Neural progenitor cell (in vitro differentiated cells): ENCODE measurements at places on chromosomes 6 and 20. TPM values are rescaled to one million over a fixed set of nuclear protein-coding genes. Genes with fewer than 3 reads are reported as not detected.

Gene PRDM1
- total RNA-seq = 0.37 and 0.43 TPM in 2 replicates

Gene TAAR9
- total RNA-seq = not detected in 2 replicates

Gene HTR1B
- total RNA-seq = not detected in 2 replicates

Gene PSORS1C2
- not detected in 2 replicates for total RNA-seq

Gene FGD2
- total RNA-seq = 0.06 and 0.12 TPM in 2 replicates

Gene CLPSL1
- not detected in 2 replicates for total RNA-seq

Gene PLN
- not detected in 2 replicates for total RNA-seq

Gene AK9
- 7.2 and 8.2 TPM in 2 replicates for total RNA-seq

Gene FOXS1
- total RNA-seq = 0.53 TPM in 1 of 2 replicates, not detected in the other

Gene CEP57L1
- total RNA-seq = 34.6 and 68.0 TPM in 2 replicates

Gene FILIP1
- 17.8 and 22.6 TPM in 2 replicates for total RNA-seq

Gene DNAH8
- total RNA-seq = 0.09 and 1.1 TPM in 2 replicates

Gene SMOC2
- 0.74 and 0.75 TPM in 2 replicates for total RNA-seq

Gene SLC17A9
- 0.17 and 0.74 TPM in 2 replicates for total RNA-seq

Gene TMEM74B
- 2.5 and 4.2 TPM in 2 replicates for total RNA-seq

Gene HLA-DQB1
- total RNA-seq = 4.7 and 6.6 TPM in 2 replicates

Gene HLA-E
- 24.8 and 43.1 TPM in 2 replicates for total RNA-seq

Gene ECT2L
- 0.06 TPM in 1 of 2 replicates, not detected in the other for total RNA-seq

Gene ARHGAP40
- total RNA-seq = not detected in 2 replicates

Gene ID4
- 23.9 and 29.2 TPM in 2 replicates for total RNA-seq

Gene CALHM6
- 1.3 TPM in 1 of 2 replicates, not detected in the other for total RNA-seq

Gene RIPOR2
- 0.26 and 1.1 TPM in 2 replicates for total RNA-seq

Gene SIRPD
- not detected in 2 replicates for total RNA-seq

Gene MRPS10
- total RNA-seq = 42.1 and 68.0 TPM in 2 replicates

Gene ADGRF4
- not detected in 2 replicates for total RNA-seq

Gene PLCB1
- total RNA-seq = 24.7 and 30.2 TPM in 2 replicates

Gene PEX3
- 12.0 and 25.5 TPM in 2 replicates for total RNA-seq

Gene NMBR
- 0.09 TPM in 1 of 2 replicates, not detected in the other for total RNA-seq

Gene ASIP
- total RNA-seq = not detected in 2 replicates

Gene ADTRP
- total RNA-seq = not detected in 2 replicates

Gene MYL9
- total RNA-seq = 12.4 and 22.9 TPM in 2 replicates

Gene PPP1R14C
- 0.06 and 0.26 TPM in 2 replicates for total RNA-seq

Gene KCNB1
- total RNA-seq = 0.97 and 1.0 TPM in 2 replicates

Gene HDGFL1
- total RNA-seq = not detected in 2 replicates

Gene C2
- 1.1 and 1.4 TPM in 2 replicates for total RNA-seq

Gene ANKRD60
- not detected in 2 replicates for total RNA-seq

Gene MRPS18A
- 34.5 and 52.7 TPM in 2 replicates for total RNA-seq

Gene PXDC1
- total RNA-seq = 1.5 and 2.0 TPM in 2 replicates

Gene SNAP91
- 2.8 and 3.4 TPM in 2 replicates for total RNA-seq

Gene PRICKLE4
- total RNA-seq = 1.1 TPM in 1 of 2 replicates, not detected in the other

Gene SOBP
- 11.0 and 12.6 TPM in 2 replicates for total RNA-seq

Gene HLA-A
- total RNA-seq = 107 and 278 TPM in 2 replicates

Gene KATNA1
- 18.9 and 20.2 TPM in 2 replicates for total RNA-seq

Gene CD93
- total RNA-seq = not detected in 2 replicates

Gene PKIB
- 153 and 202 TPM in 2 replicates for total RNA-seq

Gene FOXA2
- total RNA-seq = not detected in 2 replicates

Gene LY86
- total RNA-seq = not detected in 2 replicates

Gene NHLRC1
- total RNA-seq = not detected in 2 replicates

Gene KIF6
- total RNA-seq = 0.59 and 2.7 TPM in 2 replicates

Gene ADAM33
- total RNA-seq = 7.0 and 18.9 TPM in 2 replicates

Gene RAD21L1
- not detected in 2 replicates for total RNA-seq

Gene AARS2
- total RNA-seq = 16.1 and 29.3 TPM in 2 replicates

Gene JPH2
- total RNA-seq = not detected in 2 replicates
